ENCODE measurements at places on chromosomes 13 and 19.

DNA sequence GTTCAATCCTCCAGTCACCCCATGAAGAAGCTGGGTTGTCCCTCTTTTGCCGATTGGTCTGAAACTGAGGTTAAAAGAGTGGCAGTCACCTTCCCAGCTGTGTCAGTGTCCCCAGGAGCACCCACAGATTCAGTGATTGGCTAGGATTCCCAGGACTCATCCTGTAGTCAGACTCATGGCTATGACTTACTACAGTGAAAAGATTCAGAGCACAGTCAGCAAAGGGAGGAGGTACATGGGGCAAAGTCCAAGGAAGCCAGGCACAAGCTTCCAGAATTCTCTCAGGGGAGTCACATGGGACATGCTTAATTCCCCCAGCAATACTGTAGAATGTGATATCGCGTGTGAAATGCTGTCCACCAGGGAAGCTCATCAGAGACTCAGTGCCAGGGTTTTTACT, 14.2 kb downstream of the ZNF473 start:
- DNase-seq, result no peak

DNA sequence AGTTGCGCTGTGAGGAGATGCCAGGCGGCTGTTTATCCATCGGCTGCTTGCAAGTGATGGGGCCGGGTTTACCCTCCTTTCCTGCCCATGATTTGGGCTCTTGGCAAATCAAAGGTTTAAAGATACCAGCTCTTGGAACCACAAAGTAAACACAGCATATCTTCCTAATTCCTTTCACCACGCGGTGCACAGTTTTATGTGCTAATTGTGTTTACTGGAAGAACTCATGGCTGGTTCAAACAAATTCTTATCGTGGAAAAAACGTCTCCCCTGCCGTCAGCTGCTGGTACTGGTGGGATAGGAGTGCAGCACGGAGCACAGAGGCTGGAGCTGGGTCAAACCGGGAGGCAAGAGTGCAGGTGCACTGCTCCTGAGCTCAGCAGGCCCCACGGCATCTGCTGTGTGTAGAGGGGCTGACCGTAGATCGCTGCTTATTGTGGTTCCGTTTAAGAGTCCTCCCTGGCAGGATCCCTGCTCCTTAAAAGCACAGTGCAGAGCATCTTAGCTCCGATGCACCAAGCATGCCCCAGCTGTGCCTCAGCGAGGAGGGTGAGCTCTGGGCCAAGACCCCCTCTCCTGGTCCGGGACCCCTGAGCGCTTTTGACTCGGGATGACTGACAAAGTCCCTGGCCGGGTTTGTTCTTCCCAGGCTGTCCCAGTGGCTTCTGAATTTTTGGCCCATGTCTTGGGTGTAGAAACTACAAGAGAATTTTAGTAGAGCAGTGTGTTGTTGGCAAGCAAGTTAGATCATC, 51.3 kb upstream of the GAS6 start:
- no peak for DNase-seq

DNA sequence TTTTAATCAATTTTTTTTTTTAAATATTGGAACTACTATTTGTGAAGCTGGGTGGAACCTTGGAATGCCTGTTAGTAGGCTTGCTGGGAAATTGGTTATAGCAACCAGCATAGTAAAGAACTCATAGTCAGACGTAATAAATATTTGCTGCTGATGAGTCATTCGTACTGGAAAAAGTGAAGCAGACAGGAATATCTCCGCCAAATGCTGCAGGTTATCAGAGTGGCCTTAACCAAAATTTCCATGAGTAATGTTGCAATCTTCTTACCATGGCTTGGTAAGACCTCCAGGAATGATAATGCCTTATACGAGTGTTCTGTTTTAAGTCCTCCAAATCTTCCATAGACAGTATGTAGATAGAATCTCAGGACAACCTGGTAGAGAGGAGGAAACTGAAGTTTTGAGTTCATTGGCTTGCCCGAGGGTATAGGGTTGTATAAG, 34.2 kb downstream of the MBNL2 start:
- DNase-seq, result no peak

DNA sequence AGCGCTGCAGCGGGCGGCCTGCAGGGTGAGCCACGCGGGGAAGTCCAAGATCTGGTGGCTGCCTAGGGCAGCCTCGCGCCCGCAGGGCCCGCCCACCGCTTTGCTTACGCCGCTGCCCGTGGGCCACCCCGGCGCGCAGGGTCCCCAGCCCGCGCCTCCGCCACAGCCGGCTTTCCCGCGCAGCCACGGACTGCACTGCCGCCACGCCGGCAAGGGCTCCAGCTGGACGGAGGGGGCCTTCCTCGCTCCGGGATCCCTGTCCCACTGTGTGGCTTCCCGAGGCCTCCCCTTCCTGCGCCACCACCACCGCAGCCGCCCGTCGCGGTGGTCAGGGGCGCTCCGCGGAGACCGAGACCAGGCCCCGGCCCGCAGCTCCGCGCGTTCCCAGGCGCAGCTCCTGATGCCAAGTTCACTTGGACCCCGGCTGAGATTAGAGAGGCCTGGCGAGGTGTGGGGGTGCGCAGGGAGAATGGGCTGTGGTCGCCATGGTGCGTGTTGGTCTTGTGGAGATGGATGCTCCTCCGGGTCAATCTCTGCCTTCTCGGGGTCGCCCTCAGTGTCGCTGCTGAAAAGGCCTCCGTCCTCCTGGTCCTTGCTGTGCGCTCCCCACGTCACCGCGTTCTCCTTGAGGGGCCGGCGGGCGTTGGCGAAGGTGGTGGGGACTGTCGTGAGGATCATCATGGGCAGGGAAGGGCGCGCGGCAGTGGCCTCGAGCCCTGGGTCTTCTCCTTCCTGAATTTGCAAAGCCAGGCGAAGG, 17.9 kb upstream of the RNF17 start:
- no peak for DNase-seq

DNA sequence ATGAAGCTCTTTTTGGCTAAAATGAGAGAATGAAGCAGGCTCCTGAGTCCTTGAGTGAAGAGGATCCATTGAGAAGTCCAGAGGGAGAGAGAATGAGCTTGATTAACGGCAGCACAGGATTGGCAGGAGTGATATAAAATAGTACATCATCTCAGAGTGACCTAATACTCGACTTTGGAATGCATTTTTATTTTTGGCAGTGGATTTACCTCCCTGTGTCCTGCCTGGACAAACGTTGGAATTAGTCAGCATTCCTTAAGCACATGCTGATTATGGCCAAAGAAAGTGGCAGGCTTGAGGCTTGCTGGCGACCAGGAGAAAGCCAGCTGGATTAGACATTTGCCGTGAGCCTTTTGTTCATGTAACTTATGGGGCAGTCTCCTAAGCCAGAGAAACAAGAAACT, 22.9 kb downstream of the LRCH1 start:
- no peak for DNase-seq

- DNase-seq, result no peak
Measured at GRCh38 chr19:1264801-1265614, 4.1 kb upstream of the CIRBP start.
